CD4-positive, alpha-beta T cell treated with Interleukin-4 for 4 hours (primary cell): ENCODE measurements at places on chromosomes 1 and 21.

GRCh38 chr1:71038942-71039341, 8.7 kb downstream of the PTGER3 start:
- no peak for DNase-seq

DNA sequence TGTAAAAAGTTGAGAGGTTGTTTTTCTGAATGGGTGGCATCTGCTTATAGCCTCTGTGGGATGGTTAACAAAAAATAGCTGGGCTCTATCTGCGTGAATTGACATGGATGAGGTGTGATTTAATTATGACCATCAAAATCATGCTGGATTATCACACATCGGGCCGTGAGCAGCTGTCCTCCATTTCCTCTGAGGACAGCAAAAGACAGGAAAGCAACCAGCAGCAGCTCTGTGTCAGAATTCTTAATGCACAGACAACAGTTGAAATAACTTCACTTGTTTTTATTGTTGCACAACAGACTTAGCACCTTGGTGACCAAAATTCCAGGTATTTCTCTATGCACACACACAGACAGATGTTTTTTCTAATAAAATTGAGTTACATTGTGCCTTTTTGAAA, 54.5 kb upstream of the LAPTM5 start:
- DNase-seq: no peak

- DNase-seq: no peak
Observed at GRCh38 chr1:90922202-90922601, 99.6 kb downstream of the ZNF644 start.

GRCh38 chr1:247639381-247639981, 34.1 kb downstream of the OR2G3 start:
- no peak for DNase-seq

DNA sequence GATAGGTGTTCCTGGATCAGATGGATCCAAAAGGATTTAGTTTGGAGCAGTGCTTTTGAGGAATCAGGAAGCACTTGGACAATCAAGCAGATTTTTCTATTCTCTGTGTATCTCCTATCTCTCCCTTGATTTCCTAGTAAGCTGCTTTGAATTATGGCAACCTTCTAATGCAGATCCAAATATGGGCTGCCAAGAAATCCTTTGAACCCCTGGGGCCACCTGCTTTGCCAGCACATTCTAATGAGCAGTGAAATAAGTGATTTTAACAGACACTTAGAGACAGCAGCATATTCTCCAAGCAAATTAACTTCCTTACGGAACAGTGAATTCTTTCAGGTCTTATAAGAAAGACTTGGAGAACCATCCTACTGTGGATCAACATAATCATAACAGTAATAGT, 195.4 kb downstream of the GPR52 start:
- no peak for DNase-seq

DNA sequence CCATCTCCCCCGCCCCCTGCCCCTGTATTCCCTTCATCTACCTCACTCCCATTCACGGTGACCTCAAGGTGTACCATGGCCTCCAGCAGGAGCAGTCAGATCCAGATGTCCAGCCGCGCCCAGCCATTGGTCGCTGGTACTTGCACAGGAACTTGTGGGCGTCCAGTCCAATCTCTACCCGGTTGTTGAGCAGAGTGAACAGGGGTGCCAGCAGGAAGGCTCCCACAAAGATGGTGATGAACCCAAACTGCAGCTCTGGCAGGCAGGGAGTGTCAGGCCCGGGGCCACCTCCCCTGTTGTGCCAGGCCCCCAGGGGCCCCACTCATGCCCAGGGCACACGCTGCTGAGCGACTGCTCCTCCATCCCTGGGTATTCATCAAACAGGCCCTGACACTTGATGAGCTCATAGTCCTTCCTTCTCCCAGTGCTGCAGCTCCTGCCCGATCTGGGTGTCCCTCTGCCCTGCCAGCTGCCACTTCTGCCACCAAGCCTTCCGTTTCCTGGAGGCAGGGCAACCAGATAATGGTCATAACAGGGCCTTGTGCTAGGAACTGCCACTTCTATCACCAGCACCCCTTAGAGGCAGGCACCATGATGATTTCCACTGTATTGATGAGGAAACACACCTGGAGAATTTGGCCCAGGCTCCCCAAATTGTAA, 5.7 kb upstream of the ARHGEF19 start:
- DNase-seq: no peak

GRCh38 chr1:173275496-173275895, 68.4 kb upstream of the TNFSF4 start:
- DNase-seq: no peak

DNA sequence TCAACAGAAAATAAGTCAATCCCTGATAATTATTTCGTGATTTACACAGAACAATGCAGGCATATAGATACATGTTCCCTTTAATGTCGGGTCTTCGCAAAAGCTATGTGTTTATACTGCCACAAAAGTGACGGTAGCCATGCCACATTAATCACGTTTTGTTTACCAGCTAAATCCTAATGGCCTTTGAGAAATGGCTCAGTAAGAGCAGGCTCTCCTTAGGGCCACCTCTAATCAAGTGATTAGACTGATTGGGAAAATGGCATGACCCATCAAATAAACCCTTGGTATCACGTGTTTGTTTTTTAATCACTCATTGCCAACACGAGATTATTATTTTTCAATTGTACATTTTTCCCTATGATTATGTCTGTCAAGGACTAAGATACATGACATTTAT, 102.0 kb upstream of the USP25 start:
- DNase-seq: no peak

DNA sequence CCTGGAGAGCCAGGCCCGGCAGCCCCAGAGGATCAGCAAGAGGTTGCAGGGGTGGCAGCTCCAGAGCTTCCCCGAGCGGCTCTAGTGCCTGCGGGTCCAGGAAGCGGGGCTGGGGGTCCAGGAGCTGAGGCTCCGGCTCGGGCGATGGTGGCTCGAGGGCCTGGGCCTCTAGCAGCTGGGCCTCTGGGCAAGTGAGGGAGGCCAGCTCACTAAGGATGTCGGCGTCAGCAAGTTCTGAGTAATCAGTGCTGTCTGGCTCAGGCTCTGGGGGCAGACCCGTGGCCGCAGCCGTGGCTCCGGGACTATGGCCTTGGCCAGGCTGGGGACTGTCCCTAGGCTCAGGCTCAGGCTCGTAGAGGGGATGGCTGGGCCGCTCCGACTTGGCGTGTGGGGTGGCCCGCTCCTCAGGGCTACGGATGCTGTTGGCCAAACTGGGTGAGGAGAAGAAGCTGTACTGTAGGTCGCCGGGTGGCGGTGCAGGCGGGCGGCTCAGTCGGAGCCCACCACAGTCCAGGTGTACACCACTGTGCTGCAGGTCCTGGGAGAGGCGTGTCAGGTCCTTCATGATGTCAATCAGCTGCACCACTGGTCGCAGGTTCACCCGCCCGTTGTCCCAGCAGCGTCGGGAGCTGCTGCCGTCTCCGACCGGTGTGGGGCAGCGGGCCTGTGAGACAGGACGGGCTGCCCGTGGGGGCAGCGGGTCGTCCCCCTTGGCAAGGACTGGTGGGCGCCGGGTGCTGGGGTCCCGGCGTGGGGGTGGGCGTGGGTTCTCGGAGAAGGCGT, 52.6 kb downstream of the AHDC1 start:
- DNase-seq: no peak

GRCh38 chr1:111199881-111200801, at the start of gene DENND2D:
Gene DENND2D (minus strand): TSS chr1:111200646. CDS start chr1:111200459, 187 bp downstream.
- peak; percentile 66 for DNase-seq
